ENCODE measurements at places on chromosomes 16 and 17. TPM values are rescaled to one million over a fixed set of nuclear protein-coding genes. Genes with fewer than 3 reads are reported as not detected.

The MTSS2 gene
- 39.3 TPM for total RNA-seq

- DNase-seq = no peak
Observed at GRCh38 chr17:79006046-79006445, 3.5 kb downstream of the CANT1 start.

DNA sequence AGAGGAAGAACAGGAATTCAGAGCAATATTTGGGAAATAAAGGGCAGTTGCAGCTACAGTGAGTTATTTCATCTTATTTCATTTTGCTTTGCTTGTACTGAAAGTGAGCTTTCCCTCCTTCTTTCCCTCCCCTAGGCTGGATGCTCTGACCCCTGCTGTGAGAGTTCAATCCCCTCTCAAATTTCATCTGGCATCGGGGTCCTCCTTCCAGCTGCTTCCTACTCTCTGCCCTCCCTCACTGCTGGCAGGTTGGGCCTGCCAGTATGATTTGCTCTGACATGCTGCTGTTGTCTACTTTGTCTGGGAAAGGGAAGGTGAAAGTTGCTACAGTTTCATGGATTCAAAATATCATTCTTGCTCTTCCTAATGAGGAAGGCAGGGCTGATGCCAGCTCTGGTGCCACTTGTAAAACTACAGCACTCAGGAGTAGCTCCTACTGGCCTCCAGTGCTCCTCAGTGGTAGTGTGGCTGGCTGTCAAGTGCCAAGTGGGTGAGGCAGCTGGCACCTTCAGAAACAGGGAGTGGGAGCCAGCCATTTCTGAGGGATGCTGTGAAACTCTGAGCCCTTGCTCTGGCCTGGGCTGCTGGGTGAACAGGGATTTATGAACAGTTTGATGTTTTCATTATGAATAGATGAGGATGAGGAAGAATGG, 408.6 kb downstream of the HAPSTR1 start:
- DNase-seq = no peak

The GUCY2D gene
- total RNA-seq = not detected

DNA sequence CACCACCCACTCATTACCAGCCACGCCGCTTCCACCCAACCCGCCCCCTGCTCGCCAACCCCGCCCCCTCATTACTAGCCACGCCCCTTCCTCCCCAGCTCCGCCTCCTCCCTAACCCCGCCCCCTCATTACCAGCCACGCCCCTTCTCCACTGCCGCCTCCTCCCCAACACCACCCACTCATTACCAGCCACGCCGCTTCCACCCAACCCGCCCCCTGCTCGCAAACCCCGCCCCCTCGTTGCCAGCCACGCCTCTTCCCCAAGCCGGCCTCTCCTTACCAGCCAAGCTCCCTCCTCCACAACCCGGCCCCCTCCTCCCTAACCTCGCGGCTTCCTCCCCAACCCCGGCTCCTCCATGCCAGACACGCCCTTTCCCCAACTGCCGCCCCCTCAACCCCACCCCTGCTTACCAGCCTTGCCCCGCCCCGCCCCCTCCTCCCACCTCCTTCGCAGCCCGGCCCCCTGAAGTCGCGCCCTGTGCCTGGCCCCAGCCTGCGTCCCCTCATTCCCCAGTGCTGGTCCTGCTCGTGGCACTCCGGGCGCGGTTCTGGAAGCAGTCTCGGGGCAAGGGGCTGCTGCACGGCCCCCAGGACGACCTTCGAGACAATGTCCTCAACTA, 7.3 kb downstream of the SLC22A31 start:
- no peak for DNase-seq

The PRSS8 gene
- 0.20 TPM for total RNA-seq

DNA sequence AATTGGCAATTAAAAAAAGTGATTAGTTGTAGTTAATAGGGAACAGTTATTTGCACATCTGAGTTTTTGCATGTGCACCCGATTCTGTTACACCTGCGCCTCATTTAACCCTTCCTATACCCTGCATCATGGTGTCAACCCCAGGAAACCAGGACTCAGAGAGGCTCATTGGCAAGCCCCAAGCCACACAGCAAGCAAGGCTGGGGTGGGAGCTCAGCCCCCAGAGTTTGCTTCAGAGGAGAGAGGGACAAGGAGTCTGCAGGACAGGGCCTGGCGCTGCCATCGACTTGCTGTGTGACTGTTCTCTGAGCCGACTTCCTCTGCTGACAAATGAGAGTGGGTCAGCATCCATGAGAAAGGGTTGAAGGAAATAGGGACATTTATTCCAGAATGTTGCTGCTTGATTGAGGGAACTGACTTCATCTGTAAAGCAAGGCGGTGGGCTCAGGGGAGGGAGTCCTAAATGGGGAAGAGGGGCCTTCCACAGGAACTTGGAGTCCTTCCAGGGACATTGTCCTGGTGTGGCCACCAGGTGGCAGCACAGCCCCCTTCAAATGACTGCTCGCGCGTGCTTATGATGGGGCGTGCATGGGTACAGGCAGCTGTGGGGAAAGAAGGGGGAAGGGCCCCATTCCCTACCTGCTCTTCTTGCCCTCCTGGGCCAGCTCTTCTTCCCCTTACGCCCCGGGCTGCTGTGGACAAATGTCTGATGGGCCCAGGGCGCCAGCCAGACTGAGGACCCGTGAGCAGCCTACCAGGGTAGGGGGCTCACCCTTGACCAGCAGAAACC, 51.6 kb downstream of the NT5M start:
- DNase-seq = peak; percentile 53

DNA sequence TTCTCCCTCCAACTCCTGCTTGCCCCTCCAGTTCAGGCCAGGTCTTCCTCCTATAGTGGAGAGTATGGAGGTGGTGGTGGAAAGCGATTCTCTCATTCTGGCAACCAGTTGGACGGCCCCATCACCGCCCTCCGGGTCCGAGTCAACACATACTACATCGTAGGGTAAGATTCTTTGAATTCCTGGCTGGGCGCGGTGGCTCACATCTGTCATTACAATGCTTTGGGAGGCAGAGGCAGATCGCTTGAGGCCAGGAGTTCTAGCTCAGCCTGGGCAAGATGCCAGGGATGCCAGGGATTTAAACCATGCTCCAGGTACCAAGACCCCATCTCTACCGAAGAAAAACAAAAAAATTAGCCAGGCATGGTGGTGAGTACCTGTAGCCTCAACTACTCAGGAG, 1.4 kb downstream of the ZG16 start:
- peak; percentile 44 for DNase-seq

The TSPOAP1 gene
- 0.47 TPM for total RNA-seq

The HS3ST3A1 gene
- 3.6 TPM for total RNA-seq

DNA sequence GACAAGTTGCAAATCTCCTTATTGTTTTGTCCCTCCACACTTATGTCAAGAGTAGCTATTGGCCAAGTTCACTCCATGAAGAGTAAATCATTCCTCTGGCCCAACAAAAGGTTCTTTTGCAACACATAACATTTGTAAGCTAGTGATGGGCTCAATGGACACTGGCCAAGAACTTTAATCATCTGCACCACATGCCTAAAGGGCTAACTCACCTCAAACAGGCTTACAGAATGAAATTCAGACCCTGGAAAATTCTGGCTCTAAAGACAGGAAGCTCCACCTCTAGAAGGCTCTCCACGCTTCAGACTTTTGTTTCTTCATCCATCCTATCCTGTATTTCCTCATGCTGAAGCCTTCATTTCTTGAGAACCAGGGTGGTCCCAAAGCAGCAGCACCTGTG, 10.9 kb upstream of the ANKFN1 start:
- DNase-seq = peak; percentile 93

DNA sequence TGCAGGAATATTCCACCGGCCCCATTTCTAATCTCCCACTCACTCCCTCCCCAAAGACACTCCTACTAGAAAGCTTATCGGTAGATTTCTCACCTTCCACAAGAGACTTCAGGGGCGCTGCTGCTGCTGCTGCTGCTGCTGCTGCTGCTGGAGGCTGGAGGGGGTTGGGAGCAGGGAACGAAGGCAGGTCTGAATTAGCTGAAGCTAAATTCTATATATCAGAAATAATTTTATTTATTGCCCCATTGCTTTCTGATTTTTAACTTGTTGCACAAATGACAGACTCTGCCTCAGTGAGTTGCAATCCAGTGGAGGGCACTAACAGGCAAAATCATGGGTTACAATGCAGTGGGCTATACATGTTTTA, 25.8 kb upstream of the HLF start:
- DNase-seq = peak; percentile 32

The SEPTIN12 gene
- total RNA-seq = not detected

DNA sequence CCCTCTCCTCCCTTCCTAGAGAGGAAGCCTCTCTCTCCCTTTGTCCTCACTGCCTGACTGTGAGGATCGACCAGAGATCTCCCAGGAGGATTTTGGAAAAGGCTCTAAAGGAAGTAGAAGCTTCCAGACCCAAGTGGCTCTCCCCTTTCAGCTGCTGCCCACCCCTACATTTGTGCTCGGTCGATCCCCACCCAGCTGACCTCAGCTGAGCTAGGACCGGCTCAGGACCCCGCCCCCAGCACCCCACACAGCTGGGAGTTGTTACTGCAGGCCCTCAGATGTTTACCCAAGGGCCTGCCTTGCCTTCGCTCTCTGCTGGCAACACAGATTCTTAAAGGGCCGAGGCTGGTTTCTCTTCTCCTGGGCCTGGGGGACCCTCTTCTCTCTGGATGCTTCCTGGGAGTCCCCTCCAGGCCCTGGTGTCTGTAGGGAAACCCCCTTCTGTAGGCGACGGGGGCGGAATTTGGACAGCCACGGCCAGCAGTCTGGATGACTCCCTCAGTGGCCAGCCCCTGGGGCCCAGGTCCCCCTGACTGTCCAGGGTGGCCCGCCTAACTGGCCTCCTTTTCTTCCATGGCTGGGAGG, 26.9 kb upstream of the TIMP2 start:
- no peak for DNase-seq

DNA sequence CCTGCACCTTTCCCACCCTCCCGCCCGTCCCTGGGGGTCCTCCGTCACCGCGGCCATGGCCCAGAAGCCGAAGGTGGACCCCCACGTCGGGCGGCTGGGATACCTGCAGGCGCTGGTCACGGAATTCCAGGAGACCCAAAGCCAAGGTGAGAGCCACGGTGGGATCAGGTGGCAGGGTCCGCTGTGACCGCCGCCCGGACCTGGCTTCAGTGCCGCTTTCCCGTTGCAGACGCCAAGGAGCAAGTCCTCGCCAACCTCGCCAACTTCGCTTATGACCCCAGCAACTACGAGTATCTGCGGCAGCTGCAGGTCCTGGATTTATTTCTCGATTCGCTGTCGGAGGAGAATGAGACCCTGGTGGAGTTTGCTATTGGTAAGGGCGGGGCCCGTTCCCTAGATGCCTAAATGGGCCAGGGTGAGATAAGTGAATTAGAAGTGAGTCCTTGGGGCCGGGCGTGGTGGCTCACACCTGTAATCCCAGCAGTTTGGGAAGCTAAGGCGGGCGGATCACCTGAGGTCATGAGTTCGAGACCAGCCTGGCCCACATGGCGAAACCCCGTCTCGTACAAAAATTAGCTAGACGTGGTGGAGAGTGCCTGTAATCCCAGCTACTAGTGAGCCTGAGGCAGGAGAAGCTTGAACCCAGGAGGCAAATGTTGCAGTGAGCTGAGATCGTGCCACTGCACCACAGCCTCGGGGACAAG, 617 bp downstream of the ARMC7 start:
- no peak for DNase-seq

The ABCC12 gene
- total RNA-seq = not detected

- no peak for DNase-seq
Observed at GRCh38 chr16:14240219-14240843, 169.2 kb downstream of the MRTFB start.

DNA sequence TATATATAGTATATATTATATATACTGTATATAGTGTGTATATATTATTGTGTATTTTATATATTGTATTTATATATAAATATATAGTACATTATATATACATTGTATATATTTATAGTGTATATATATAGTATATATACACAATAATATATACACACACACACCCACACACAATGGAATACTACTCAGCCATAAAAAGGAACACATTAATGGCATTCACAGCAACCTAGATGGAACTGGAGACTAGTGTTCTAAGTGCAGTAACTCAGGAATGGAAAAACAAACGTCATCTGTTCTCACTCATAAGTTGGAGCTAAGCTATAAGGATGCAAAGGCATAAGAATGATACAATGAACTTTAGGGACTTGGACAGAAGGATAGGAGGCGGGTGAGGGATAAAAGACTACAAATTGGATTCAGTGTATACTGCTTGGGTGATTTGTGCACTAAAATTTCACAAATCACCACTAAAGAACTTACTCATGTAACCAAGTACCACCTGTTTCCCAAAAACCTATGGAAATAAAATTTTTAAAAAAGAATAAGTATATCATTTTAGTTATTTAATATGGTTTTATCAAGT, 201.9 kb upstream of the CDH11 start:
- DNase-seq = no peak

The NEUROD2 gene
- not detected for total RNA-seq

DNA sequence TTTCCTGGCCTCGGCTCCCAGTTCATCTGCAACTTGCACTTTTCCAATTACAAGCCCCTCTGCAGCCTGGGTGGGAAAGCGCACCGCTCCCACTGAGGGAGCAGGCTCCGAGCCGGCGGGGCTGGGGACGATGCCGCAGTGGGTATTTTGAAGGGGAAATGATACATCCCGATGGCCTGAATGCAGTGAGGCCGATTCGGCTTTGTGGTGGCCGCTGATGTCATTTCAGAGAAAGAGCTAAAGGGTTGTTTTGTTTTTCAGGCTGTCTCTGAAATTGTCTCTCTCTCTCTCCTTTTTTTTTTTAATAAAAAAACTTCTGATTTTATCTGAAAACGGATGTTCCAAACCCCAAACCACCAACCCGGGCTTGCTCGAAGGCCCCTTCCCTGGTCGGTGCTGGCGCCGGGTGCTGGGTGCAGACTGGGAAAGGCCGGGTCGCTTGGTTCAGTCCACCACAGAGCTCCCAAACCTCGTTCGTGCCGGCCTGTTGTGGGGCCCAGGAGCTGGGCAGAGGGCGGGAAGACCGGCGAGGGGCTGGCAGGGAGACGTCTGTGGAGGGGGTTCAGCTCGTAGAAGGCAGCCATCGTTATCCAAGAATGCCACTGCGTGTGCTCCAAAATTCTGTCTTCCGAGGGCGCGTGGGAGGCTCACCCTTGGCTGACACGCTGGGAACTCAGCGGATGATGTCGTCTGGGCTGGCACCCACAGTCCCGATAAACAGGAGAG, 102.8 kb downstream of the FOXL1 start:
- peak; percentile 88 for DNase-seq

The TBC1D3L gene
- not detected for total RNA-seq

DNA sequence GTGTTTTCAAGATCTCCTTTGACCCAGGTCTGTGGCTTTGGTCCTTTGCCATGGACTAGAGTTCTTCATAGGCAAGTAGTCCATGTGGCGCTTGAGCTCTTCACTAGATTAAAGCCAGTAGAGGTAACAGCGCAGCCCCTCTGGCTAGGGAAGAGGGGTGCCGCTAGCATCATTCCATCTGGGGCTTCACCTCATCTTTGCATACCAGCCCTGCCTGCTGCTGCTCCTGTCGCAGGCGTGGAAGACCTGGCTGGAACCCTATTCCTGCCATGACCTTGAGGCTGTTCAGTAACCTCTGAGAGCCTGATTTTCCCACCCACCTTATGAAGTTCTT, 198.4 kb downstream of the MSI2 start:
- DNase-seq = no peak

The NPTX1 gene
- total RNA-seq = 0.79 TPM

DNA sequence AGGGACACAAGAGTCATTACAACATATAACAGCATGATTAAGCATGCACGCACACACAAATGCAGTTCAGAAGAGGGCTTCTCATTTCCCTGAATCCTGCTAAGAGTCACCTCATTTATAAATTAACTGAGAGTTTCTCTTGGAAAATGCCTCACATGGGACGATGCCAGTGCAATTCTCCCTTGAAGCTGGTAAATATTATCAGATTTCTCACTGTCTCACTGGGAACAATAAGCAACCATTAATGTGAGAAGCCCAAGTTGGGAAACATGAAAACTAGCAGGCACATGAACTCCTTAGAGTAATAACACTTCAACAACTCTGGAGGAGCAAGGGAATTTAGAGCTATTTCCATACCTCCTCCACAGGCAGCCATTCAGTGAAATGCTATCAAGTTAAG, 26.4 kb downstream of the SETD6 start:
- no peak for DNase-seq

All from M059J (cell line).